Adrenal gland (tissue), 19 donors: ENCODE measurements at places on chromosomes 5 and 9. TPM values are rescaled to one million over a fixed set of nuclear protein-coding genes. Genes with fewer than 3 reads are reported as not detected.

DNA sequence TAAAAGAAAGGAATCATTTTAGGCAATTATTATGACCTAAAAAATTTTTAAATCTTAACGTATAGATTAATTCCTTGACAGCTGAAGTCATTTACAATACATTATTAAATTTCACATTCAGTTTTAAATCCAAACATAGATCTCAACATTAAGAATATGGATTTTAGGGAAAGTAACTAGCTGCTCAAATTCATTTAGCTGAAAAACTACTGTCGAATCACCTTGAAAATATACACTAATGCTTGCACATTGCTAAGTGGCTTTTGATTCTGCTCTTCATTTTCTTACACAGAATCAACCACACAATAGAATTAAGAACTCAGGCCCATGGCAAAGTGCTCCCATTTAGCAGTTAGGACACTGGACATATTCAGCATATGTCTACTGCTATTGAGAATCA, 454.2 kb downstream of the RAB3C start:
- H3K36me3 ChIP-seq = no peaks in the 10 kb centered on the region
- H3K4me1 ChIP-seq = peaks cover 11% of the 10 kb centered on the region
- DNase-seq = no peak
- no peaks in the 10 kb centered on the region for H3K27me3 ChIP-seq

DNA sequence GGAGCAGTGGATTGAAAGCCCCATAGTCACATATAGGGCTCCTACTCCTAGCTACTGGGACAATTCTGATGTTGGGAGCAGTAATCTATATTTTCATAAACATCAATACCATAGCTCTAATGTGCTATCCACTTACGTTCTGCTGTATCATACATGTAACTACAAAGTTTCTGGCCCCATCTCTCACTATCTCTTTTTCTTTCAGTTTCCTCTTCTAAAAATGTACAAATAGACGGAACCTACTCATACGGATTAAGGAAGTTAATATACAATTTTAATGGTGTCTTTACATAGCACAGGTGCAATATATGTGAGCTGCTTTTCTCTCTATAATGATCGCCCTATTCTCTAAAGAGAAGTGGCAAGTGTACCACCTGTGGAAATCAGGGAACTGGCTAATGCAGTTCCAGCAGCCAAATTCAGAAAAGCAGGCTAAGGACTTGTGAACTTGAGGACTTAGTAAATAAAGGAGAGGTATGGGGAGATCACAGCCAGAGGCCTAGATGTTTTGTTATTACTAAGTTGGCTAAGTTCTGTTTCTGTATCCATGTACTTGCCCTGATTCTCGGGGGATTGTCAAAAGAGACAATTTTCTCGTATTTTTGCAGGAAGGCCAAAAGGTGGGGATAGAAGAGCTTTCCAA, 1021.9 kb downstream of the CDH12 start:
- no peaks in the 10 kb centered on the region for H3K36me3 ChIP-seq
- no peak for DNase-seq
- H3K27ac ChIP-seq = no peak overlapping the region
- no peak overlapping the region for H3K4me3 ChIP-seq
- no peaks in the 10 kb centered on the region for H3K27me3 ChIP-seq
- H3K4me1 ChIP-seq = no peaks in the 10 kb centered on the region

DNA sequence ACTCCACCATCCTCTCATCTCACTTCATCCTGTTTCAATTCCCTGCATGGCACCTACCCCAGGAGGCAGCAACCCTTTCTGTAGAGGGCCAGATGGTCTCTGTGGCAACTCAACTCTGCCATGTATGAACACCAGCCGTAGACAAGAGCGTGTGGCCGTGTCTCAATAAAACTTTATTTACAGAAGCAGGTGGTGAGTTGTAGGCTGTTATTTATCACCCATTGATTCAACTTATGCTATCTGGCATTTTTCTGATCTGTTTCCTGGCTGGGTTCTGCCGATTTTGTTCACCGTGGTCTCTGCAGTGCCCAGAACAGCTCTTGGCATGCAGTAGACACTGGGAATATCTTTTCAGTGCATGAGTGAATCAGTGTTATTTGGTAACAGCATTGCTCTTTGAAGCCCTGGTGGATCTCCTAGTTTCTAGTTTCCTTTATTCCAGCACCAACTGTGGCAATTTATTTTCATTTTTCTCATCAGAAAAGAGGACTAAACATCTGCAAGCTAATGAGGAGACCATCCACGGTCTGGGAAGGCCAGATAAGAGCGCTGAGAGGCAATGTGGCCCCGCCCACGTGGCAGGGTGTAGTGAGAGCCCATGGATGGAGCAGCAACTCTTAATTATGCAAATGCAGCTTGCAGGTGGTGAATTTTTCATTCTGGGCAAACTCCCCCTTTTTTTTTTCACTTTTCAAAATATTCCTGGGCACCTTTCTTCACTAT, 77.9 kb downstream of the CTSL start:
- H3K4me1 ChIP-seq = no peaks in the 10 kb centered on the region
- no peaks in the 10 kb centered on the region for H3K36me3 ChIP-seq
- H3K27me3 ChIP-seq = no peaks in the 10 kb centered on the region
- no peak for DNase-seq
- H3K4me3 ChIP-seq = no peak overlapping the region

DNA sequence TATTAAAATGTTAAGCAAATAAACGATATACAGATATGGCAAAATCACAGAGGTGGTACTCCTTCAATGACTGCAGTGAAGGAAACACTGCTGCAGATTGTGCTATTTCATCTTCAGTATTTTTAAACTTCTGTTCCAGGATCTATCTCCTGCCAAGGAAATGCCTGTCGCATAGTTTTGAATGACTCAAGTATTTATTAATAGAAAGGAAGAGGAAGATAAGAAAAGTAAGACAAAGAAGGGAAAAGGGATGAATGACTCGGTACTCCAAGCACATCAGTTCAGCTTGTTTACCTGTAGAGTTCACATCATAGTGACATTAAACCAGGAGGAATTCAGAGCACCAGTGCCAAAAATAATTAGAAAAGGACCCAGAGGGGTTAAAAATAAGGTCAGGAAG, 5.1 kb upstream of the GPX8 start:
- DNase-seq = no peak
- no peaks in the 10 kb centered on the region for H3K4me1 ChIP-seq
- H3K4me3 ChIP-seq = no peak overlapping the region
- H3K27ac ChIP-seq = no peak overlapping the region
- H3K27me3 ChIP-seq = peaks cover 13% of the 10 kb centered on the region
- no peaks in the 10 kb centered on the region for H3K36me3 ChIP-seq

Gene FGF10
- total RNA-seq = 2.8 TPM

DNA sequence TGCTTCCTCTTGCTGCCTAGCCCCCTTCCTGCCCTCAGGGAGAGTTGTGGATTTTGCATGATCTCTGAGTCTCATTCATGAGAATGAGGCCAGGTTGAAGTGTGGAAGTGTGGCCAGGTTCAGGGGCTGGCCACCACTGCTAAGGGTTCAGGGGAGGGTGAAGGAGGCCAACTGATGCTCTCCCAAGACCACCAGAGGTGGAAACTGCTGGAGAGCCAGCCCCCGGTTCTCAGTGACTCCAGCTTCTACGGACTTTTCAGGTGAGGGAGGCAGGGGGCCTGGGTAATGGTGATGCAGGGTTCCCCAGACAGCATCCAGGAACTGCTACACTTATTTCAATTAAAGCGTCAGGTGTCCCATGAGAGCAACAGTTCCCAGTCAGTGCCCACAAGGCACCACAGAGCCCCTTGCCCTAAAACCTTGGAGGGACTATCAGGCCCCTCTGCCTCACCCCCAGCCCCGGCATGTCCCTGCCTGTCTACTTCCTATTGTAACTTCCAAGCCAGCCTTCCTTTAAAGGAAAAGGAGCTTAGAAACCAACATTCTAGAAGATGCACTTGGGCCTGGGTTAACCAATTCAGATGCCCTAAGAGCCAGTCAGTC, 50.1 kb downstream of the AMBP start:
- H3K27me3 ChIP-seq = no peaks in the 10 kb centered on the region
- H3K4me1 ChIP-seq = no peaks in the 10 kb centered on the region
- H3K27ac ChIP-seq = no peak overlapping the region
